Naive B cell (primary cell): ENCODE measurements at places on chromosomes 4 and X. TPM values are rescaled to one million over a fixed set of nuclear protein-coding genes. Genes with fewer than 3 reads are reported as not detected.

SPARCL1 gene
- not detected for polyA plus RNA-seq

NAP1L3 gene
- polyA plus RNA-seq = 0.13 TPM

EREG gene
- not detected for polyA plus RNA-seq

TCP11X2 gene
- not detected for polyA plus RNA-seq

NAT8L gene
- not detected for polyA plus RNA-seq

GAGE2A gene
- not detected for polyA plus RNA-seq

GPR173 gene
- not detected for polyA plus RNA-seq

CENPVL2 gene
- not detected for polyA plus RNA-seq

DDIT4L gene
- 0.13 TPM for polyA plus RNA-seq

KLHL4 gene
- polyA plus RNA-seq = not detected

SOWAHB gene
- polyA plus RNA-seq = not detected

SHOX gene
- polyA plus RNA-seq = not detected

F8A1 gene
- polyA plus RNA-seq = 30.0 TPM

HPGD gene
- not detected for polyA plus RNA-seq

SPIN2B gene
- 12.6 TPM for polyA plus RNA-seq

UGT2B15 gene
- polyA plus RNA-seq = 3.2 TPM

BEND2 gene
- not detected for polyA plus RNA-seq

POU3F4 gene
- not detected for polyA plus RNA-seq

FGFR3 gene
- polyA plus RNA-seq = not detected
